CD4-positive, alpha-beta T cell treated with Interleukin-15 for 4 hours (primary cell): ENCODE measurements at places on chromosomes 4 and X.

DNA sequence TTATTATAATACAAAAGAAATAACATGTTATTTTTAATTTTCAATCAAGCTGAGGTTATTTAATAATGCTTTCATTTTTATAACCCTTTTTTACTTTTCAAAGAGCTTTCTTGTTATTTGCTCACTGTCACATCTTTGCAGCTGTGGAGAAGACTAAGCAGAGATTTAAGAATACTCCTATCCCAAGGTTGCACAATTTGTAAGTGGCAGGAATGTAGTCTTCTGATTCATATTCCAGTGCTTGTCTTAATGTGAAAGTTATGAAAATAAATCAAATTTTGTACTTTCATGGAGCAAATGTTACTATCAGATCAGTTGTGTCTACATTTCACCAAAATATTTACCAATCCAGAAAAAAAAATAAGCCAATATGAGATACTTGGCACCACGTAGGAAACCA is 86.6 kb downstream of the DDIT4L start:
- no peak for DNase-seq

GRCh38 chr4:87717276-87718031 is 67.4 kb downstream of the DMP1 start:
- no peak for DNase-seq

DNA sequence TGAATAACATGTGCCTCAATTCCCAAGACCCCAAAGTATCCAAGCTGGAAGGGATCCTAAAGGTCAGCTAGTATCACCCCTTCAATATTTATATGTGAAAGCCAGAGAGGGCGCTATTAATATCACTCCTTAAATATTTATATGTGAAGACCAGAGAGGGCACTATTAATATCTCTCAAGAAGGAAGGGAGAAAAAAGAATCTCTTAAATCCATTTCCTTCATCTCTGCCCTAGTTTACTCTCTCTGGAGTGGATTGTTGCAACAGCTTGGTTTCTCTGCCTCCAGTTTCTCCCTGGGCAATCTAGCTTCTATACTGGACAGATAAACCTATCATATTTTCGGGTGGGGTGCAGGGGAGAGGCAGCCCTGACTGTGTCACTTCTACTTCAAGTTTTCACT is 31.6 kb upstream of the MSN start:
- no peak for DNase-seq

DNA sequence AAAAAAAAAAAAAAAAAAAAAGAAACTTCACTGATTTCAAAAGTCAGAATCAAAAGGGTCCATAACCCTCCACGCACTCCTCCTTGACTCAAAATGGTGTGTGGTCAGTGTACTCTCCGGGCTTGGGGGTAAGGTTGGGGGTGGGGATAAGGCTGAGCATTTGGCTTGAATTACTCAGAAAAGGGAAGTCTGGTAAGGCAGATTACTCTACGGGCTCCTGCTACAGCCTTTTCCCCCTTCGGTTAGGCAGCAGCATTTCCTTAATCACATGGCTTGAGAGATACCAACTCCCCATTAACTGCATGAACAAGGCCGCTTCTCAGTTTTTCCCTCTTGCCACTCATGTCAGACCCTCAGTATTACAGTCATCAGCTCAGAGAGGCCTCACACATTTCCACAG is 135.4 kb upstream of the DUSP21 start:
- no peak for DNase-seq

GRCh38 chrX:26722666-26723428 is 506.9 kb downstream of the MAGEB5 start:
- DNase-seq, result no peak

- no peak for DNase-seq
These were observed 40.0 kb upstream of the PDGFRA start for GRCh38 chr4:54189140-54189539.
